Aorta (tissue), 5 donors: ENCODE measurements at places on chromosomes 5 and 9. TPM values are rescaled to one million over a fixed set of nuclear protein-coding genes. Genes with fewer than 3 reads are reported as not detected.

The TAL2 gene
- polyA plus RNA-seq: not detected

The PCDHGA8 gene
- polyA plus RNA-seq: 0.13 TPM

The SHC3 gene
- 0.10 TPM for polyA plus RNA-seq

The KIF4B gene
- not detected for polyA plus RNA-seq

The REEP2 gene
- polyA plus RNA-seq: 6.4 TPM

The FCN1 gene
- polyA plus RNA-seq: 0.97 TPM

The SPAG8 gene
- polyA plus RNA-seq: 4.4 TPM

The NFIB gene
- polyA plus RNA-seq: 17.6 TPM

The SNCAIP gene
- 3.6 TPM for polyA plus RNA-seq

The NTRK2 gene
- 0.88 TPM for polyA plus RNA-seq

The ADAMTS2 gene
- 39.5 TPM for polyA plus RNA-seq

The CBY3 gene
- polyA plus RNA-seq: not detected

The CEP72 gene
- polyA plus RNA-seq: not detected

The KYAT1 gene
- 11.4 TPM for polyA plus RNA-seq

The UHRF2 gene
- 25.7 TPM for polyA plus RNA-seq

The SLC1A3 gene
- 19.9 TPM for polyA plus RNA-seq

The MARVELD2 gene
- not detected for polyA plus RNA-seq

The SPATA31E1 gene
- polyA plus RNA-seq: not detected

The GM2A gene
- 13.7 TPM for polyA plus RNA-seq

The SV2C gene
- not detected for polyA plus RNA-seq

The INSYN2B gene
- polyA plus RNA-seq: not detected

The GPR150 gene
- not detected for polyA plus RNA-seq

The SMIM3 gene
- 38.2 TPM for polyA plus RNA-seq

The ARPC5L gene
- 27.4 TPM for polyA plus RNA-seq

The PCDHB11 gene
- 2.9 TPM for polyA plus RNA-seq

The NME5 gene
- not detected for polyA plus RNA-seq

The HTR1A gene
- not detected for polyA plus RNA-seq

The ZSWIM6 gene
- 5.3 TPM for polyA plus RNA-seq

The FAM114A2 gene
- 22.9 TPM for polyA plus RNA-seq

The WNK2 gene
- polyA plus RNA-seq: 0.13 TPM

The PTPDC1 gene
- 4.0 TPM for polyA plus RNA-seq

The EMB gene
- 15.8 TPM for polyA plus RNA-seq

The SNAPC4 gene
- polyA plus RNA-seq: 1.6 TPM

The CNTNAP3 gene
- polyA plus RNA-seq: 7.5 TPM

The UNC5A gene
- polyA plus RNA-seq: not detected

The LAMC3 gene
- polyA plus RNA-seq: 1.1 TPM

The TMEM174 gene
- not detected for polyA plus RNA-seq

The PCDHGA5 gene
- 1.4 TPM for polyA plus RNA-seq

The SLC6A19 gene
- polyA plus RNA-seq: 9.5 TPM

The RASGEF1C gene
- not detected for polyA plus RNA-seq

The BAAT gene
- polyA plus RNA-seq: not detected

The ADGRV1 gene
- polyA plus RNA-seq: 0.64 TPM
